ENCODE measurements at places on chromosomes 5 and 9.

- H3K27ac ChIP-seq: peak overlapping the region; percentile 76
- H3K4me1 ChIP-seq: no peaks in the 10 kb centered on the region
- H3K4me3 ChIP-seq: peak overlapping the region; percentile 7
- H3K27me3 ChIP-seq: no peaks in the 10 kb centered on the region
These were observed 62.4 kb upstream of the FSD1L start for GRCh38 chr9:105385381-105385985.

- no peak for DNase-seq
- no peaks in the 10 kb centered on the region for H3K27me3 ChIP-seq
- H3K4me3 ChIP-seq: no peak overlapping the region
- no peaks in the 10 kb centered on the region for H3K4me1 ChIP-seq
These were observed 100.7 kb downstream of the GAS1 start for GRCh38 chr9:86846656-86847055.

GRCh38 chr9:122223435-122223834 lies 5.3 kb downstream of the LHX6 start:
- H3K36me3 ChIP-seq: no peaks in the 10 kb centered on the region
- DNase-seq: no peak
- peaks cover 13% of the 10 kb centered on the region for H3K4me1 ChIP-seq
- no peak overlapping the region for H3K4me3 ChIP-seq

GRCh38 chr9:116596646-116597045 lies 90.5 kb upstream of the TRIM32 start:
- H3K4me1 ChIP-seq: no peaks in the 10 kb centered on the region
- H3K4me3 ChIP-seq: no peak overlapping the region
- H3K36me3 ChIP-seq: no peaks in the 10 kb centered on the region
- H3K27me3 ChIP-seq: no peaks in the 10 kb centered on the region

- no peaks in the 10 kb centered on the region for H3K27me3 ChIP-seq
- no peak overlapping the region for H3K4me3 ChIP-seq
- H3K36me3 ChIP-seq: no peaks in the 10 kb centered on the region
- no peaks in the 10 kb centered on the region for H3K4me1 ChIP-seq
These were observed 3.2 kb upstream of the C5orf63 start for GRCh38 chr5:127076315-127077129.

DNA sequence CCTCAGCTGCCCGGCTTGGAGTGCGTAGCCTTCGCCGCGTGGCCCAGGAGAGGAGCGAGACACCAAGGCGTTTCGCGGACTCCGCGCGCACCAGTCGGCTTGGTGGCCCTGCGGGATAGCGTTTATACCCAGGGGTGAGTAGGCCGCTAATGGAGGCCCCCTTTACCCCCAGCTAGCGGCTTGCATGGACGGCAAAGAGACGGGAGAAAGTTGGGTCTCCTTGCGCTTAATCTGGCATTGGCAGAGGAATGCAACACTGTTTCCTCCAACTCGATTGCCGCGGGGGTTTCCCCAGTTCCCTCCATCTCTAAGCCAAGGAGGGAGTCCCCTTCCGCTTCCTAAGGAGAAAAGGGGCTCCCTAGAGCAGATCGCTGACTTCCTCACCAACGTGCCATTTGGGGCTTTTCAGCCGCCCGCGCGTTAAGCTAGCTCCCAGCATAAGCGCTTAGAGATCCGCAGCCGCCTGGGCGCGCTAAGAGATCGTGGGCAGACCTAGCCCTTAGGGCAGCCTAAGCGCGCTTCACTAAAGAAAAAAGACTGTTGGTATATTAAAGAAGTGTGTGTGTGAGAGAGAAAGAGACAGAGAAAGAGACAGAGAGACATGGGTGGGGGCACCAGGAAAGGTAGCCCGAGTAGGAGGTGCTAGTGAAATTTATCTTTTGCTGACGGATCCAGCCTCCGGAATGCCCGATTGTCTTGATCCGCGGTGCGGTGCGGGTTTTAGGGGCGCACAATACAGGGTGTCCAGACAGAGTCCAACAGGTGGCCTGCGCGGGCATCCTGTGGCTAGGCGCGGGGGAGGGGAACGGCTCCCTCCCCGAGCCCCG lies 597.9 kb upstream of the SGCD start:
- peaks cover 50% of the 10 kb centered on the region for H3K27me3 ChIP-seq
- DNase-seq: no peak
- H3K4me3 ChIP-seq: peak overlapping the region; percentile 26
- peaks cover 6% of the 10 kb centered on the region for H3K4me1 ChIP-seq

- no peak overlapping the region for H3K4me3 ChIP-seq
- no peaks in the 10 kb centered on the region for H3K27me3 ChIP-seq
- DNase-seq: no peak
- H3K36me3 ChIP-seq: no peaks in the 10 kb centered on the region
- no peaks in the 10 kb centered on the region for H3K4me1 ChIP-seq
These were observed 69.0 kb downstream of the MVB12B start for GRCh38 chr9:126395439-126396212.

DNA sequence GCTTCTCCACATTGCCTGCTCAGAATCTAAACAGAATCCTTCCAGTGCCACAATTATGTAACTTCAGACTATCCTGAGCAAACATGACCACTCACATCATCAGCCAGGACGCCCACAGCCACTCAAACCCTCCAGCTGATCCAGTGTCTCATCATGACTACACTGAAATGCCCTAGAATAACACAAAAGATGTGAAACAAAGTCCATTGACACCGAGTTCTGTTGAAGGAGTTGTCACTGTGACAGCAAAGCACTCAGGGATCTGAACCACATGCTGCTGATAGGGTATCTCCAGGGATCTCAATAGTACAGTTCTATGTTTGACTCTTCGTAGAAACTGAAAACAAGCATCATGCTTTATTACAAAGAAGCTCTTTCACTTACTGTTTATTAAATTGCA lies 150.2 kb downstream of the GABBR2 start:
- H3K4me1 ChIP-seq: no peaks in the 10 kb centered on the region
- H3K4me3 ChIP-seq: no peak overlapping the region

- H3K4me3 ChIP-seq: no peak overlapping the region
- no peak for DNase-seq
These were observed 76.1 kb downstream of the NREP start for GRCh38 chr5:111680737-111681413.

DNA sequence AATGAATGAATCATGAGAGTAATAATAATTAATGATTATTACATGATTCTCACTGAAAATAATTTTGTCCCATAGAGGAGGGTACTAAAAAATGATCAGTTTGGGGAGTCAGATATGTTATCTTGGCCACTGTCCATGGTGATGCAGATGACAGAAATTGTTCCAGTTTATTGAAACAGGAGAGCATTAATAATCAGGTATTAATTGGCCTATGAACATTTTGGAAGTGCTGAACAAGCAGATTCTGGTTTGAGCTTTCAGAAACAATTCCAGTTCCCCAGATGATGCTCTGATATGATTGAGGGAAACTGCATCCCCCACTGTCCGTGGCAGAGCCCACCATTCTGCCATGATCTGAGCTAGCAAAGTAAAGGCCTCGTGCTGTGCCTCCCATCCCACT lies 345.2 kb downstream of the ZSWIM6 start:
- H3K36me3 ChIP-seq: no peaks in the 10 kb centered on the region
- no peak for DNase-seq
- no peaks in the 10 kb centered on the region for H3K4me1 ChIP-seq
- no peak overlapping the region for H3K4me3 ChIP-seq

DNA sequence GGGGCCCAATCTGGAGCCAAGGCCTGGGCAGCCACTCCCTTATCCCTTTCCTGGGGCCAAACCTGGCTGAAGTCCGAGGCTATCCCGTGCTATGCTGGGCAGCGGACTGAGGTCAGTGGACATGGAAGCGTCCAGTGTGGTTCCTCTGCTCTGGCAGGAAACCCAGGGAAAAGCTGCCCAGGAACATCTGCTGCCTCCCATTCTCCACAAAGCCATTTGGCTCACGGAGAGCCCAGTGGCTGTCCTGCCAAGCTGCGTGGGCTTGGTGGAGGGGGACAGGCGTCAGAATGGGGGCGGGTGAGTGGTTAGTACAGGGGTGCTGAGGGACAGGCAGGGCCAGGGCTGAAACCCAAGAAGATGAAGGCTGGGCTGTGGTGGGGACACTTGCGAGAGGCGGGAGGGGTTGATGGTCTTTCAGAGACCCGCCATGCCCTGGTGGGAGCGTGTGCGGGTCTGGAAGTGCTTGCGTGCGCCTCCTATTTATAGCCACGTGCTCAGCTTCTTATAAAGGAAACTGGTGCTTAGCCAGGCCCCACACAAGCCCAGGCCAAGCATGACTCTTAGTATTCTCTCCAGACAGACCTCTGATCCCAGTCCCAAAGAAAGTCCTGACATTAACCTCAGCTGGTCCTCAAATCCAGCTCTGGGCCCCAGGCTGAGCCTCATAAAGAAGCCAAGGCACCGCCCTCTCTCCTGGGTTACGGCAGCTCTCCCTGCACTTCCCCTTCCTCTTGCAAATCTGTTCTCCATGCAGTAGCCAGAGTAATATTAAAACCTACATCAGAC lies 9.4 kb upstream of the SLC6A7 start:
- no peaks in the 10 kb centered on the region for H3K4me1 ChIP-seq
- H3K27ac ChIP-seq: peak overlapping the region; percentile 91
- peak; percentile 40 for DNase-seq
- no peak overlapping the region for H3K4me3 ChIP-seq

DNA sequence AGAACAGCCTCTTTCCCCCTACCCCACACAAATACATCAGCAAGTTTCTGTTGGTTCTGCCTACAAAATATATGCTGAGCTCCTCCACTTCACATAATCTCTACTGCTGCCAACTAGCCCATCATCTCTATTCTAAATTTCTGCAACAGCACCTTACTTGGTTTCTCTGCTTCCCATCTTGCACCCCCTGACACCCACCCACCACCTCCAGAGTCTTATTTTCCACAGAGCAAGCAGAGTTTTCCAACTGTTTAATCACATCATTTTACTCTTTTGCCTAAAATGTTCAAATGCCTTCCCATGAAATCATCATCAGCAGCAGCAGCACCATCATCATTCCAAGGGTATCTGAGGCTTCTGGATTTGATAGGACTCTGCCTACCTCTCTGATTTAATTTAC lies 295.7 kb downstream of the CTNND2 start:
- DNase-seq: no peak
- no peak overlapping the region for H3K27ac ChIP-seq
- no peaks in the 10 kb centered on the region for H3K4me1 ChIP-seq
- no peaks in the 10 kb centered on the region for H3K36me3 ChIP-seq
- no peak overlapping the region for H3K4me3 ChIP-seq
- H3K27me3 ChIP-seq: no peaks in the 10 kb centered on the region

DNA sequence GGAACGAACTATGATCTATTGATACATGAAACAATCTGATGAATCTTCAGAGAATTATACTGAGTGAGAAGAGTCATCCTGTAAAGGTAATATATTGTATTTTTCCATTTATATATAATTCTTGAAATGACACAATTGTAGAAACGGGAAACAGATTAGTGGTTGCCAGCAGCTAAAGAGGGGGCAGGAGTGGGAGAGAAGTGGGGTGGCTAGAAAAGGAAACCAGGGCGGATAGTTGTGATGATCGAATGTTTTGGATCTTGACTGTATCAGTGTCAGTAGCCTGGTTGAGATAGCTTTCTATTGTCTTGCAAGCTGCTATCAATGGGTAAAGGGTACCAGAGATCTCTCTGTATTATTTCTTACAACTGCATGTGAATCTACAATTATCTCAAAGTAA lies 17.7 kb upstream of the RAPGEF1 start:
- no peak for DNase-seq
- no peak overlapping the region for H3K4me3 ChIP-seq
- H3K27ac ChIP-seq: no peak overlapping the region
- no peaks in the 10 kb centered on the region for H3K4me1 ChIP-seq
- no peaks in the 10 kb centered on the region for H3K36me3 ChIP-seq

DNA sequence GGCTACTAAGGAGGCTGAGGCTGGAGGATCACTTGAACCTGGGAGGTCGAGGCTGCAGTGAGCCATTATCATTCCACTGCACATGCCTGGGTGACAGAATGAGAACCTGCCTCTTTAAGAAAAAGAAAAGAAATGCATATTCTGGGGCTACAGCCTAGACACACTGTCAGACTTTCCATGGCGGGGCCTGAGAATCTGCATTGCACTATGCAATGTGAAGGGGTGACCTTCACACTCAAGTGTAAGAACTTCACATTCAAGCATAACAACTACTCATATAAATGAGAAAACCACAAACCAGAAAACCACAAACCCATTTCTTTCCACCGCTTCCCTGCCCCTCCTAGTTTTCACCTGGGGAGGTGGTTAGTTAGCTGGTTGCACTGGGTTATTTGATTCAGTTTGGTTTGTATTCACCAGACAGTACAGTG lies 18.0 kb upstream of the FBP2 start:
- H3K27me3 ChIP-seq: no peaks in the 10 kb centered on the region
- no peak for DNase-seq
- no peak overlapping the region for H3K27ac ChIP-seq
- no peaks in the 10 kb centered on the region for H3K4me1 ChIP-seq

- H3K4me1 ChIP-seq: no peaks in the 10 kb centered on the region
- H3K27me3 ChIP-seq: no peaks in the 10 kb centered on the region
- no peak overlapping the region for H3K27ac ChIP-seq
- no peaks in the 10 kb centered on the region for H3K36me3 ChIP-seq
- H3K4me3 ChIP-seq: no peak overlapping the region
- no peak for DNase-seq
These were observed 35.1 kb upstream of the ZCCHC7 start for GRCh38 chr9:37085233-37085632.

- H3K27me3 ChIP-seq: no peaks in the 10 kb centered on the region
- H3K27ac ChIP-seq: no peak overlapping the region
- no peaks in the 10 kb centered on the region for H3K4me1 ChIP-seq
- H3K36me3 ChIP-seq: no peaks in the 10 kb centered on the region
- H3K4me3 ChIP-seq: no peak overlapping the region
These were observed 47.4 kb upstream of the ATG10 start for GRCh38 chr5:81924442-81924841.

- no peak overlapping the region for H3K4me3 ChIP-seq
- H3K27me3 ChIP-seq: no peaks in the 10 kb centered on the region
- no peaks in the 10 kb centered on the region for H3K36me3 ChIP-seq
These were observed 39.6 kb upstream of the IDNK start for GRCh38 chr9:83583151-83584014.

- H3K27me3 ChIP-seq: no peaks in the 10 kb centered on the region
- no peak overlapping the region for H3K27ac ChIP-seq
- H3K36me3 ChIP-seq: no peaks in the 10 kb centered on the region
- H3K4me1 ChIP-seq: no peaks in the 10 kb centered on the region
These were observed 34.5 kb downstream of the CEP72 start for GRCh38 chr5:646396-647201.

GRCh38 chr5:73066466-73066865 lies 53.9 kb upstream of the TMEM171 start:
- DNase-seq: no peak
- H3K4me1 ChIP-seq: no peaks in the 10 kb centered on the region
- H3K4me3 ChIP-seq: no peak overlapping the region
- H3K27ac ChIP-seq: no peak overlapping the region

Data from breast epithelium (tissue), 4 donors.